Activated T-helper 1 cell treated with anti-CD3 and anti-CD28 coated beads, Interleukin-2, amount 50 U/mL, for 16 hours (primary cell): ENCODE measurements at places on chromosomes 5 and 9.

GRCh38 chr5:59732301-59732700, 161.2 kb downstream of the PDE4D start:
- no peak for DNase-seq

- no peak for DNase-seq
Measured at GRCh38 chr9:27622693-27623340, 49.5 kb upstream of the C9orf72 start.

- DNase-seq = no peak
Measured at GRCh38 chr5:54159153-54159892, 151.1 kb downstream of the ARL15 start.

- no peak for DNase-seq
Measured at GRCh38 chr5:107893642-107894041, 222.9 kb upstream of the EFNA5 start.

- DNase-seq = no peak
Measured at GRCh38 chr9:20355022-20355421, 267.3 kb downstream of the MLLT3 start.

- DNase-seq = no peak
Measured at GRCh38 chr5:177592905-177593304, 902 bp downstream of the TMED9 start.
